ENCODE measurements at places on chromosomes 4 and X. TPM values are rescaled to one million over a fixed set of nuclear protein-coding genes. Genes with fewer than 3 reads are reported as not detected.

DNA sequence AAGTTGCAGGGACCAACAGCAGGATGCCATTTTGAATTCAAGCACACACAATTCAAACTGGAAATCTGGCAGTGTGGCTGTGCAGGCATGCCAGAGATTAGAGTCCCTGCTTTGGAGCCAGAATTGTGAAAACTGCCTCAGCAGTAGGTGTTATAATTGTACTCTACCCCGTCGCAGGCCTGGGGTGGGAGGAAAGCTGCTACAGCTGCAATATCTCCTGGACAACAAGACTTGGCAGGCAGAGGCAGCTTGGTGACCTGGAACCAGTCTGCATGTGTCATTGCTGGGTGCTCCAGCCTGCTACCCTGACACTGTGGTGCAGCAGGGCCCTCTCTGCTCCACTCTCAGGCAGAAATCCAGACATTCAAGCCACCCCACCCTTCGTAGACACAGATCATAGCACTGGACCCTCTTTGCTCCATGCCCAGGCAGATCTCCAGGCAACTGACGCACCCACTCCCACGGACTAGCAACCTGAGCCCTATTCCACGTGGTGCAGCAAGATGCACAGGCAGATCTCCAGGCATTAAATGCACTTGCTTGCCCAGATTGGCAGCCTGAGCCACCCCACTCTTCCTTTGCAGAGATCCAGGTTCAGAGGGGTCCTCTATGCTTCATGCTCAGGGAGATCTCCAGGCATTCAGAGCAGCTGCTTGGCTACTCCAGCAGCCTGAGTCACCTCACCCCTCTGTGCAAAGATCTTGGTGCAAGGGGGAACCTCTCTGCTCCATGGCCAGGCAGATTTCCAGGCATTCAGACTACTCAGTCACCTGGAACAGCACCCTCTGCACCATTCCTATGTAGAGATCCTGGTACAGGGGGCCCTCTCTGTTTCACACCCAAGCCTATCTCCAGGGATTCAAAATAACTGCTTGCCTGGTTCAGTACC lies 140.5 kb downstream of the LRBA start:
- no peak for DNase-seq

DNA sequence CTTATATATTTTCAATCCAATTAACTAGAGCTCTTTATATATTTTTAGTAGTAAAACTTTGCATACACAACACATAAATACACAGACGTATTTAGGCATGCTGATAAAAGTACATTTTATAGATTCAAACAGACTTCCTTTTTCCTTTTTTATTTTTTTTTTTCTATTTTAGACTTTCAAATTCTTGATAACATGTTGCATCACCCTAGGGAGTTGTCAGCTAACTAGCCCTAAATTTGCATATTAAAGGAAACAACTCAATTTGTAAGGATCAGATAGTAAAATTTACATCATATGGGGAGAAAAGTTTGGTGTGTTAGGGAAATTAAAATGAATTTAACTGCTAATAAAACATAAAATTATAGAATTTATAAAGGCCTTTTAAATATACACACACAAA lies 47.4 kb upstream of the APOOL start:
- DNase-seq = no peak

Gene USP17L12
- not detected for total RNA-seq

GRCh38 chr4:103076747-103077347 lies at the start of gene SLC9B2:
SLC9B2 (minus strand) TSS chr4:103076761; CDS start chr4:103067550, 9,211 bp downstream.
- no peak for DNase-seq

Gene HSFX4
- total RNA-seq = not detected

Gene BGN
- 24.9 TPM for total RNA-seq

- no peak for DNase-seq
These were observed 97.9 kb upstream of the ADAMTS3 start for GRCh38 chr4:72666910-72667309.

GRCh38 chrX:34917146-34917545 lies 25.4 kb upstream of the FAM47B start:
- no peak for DNase-seq

DNA sequence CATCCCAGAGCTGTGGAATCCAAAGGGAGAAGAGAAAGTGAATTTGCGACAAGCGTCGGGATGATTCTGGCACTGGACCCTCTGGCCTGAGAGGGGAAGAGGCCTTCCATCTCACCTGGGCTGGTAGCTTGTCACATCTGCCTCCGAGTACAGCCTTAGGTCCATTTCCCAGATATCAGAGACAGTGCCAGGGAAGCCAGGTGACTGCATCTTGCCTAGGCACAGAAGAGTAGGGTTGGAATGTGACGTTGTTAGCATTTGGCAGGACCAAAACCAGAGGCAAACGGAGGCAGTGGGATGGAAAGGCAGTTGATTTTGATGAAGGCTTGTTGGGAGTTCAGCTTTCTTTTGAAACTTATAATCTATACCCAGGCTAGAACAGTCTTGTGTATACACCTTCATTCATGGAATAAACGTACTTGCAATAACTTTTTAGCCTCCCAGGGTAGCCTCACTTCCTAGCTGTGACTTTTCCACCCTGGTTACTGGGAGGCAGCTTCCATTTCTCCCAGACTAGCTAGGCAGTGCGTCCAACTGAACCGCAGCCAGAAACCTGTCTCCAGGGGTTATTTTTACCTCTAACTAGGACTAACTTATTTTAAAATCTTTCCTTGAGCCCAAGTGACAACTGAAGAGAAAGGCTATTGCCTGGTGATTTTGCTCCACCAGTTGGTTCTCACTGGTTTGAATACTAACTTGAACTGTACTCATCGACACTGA lies 5.9 kb downstream of the SOD3 start:
- DNase-seq = peak; percentile 47

- DNase-seq = no peak
These were observed 143.1 kb downstream of the RBM47 start for GRCh38 chr4:40486534-40486933.

Gene PPP2R2C
- total RNA-seq = 42.5 TPM

DNA sequence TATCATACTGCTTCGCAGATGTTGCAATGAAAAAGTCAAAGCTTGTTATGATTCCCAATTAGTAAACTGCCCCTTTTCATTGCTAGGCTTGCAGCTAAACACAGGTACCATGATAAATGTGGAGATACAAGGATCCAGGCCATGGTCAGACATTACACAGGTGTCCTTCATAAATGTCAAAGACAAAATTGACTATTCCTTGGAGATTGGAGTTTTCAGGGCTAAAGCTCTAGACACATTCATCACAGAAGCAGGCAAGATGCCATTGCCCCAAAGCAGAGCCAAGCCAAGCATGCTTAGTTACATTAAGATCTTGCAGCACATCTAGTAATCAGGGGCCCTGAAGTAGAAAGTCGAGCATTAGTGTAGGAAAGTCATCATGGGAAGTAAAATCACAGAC lies 111.3 kb upstream of the INTU start:
- no peak for DNase-seq

GRCh38 chr4:147616849-147617172 lies 386 bp upstream of the TMEM184C start:
- no peak for DNase-seq

DNA sequence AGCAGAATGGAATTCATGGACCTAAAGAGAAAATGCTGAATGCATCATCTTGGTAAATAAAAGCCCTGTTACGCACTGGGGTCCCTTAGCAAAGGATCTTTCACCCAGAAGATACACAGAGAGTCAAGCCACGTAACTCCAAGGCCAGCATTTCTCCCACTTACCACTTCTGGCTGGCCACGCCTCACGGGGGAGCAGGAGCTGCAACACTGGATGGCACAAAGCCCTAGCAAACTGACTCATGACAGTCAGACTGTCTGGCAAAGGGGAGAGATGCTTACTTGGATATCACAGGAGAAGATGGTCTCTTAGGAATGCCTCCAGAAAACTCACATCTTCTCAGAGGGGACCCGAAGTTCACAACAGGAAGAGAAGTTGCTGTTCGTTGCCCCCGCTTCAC lies 51.4 kb upstream of the BCLAF3 start:
- no peak for DNase-seq

Gene PRRG3
- 1.1 TPM for total RNA-seq

GRCh38 chr4:144901141-144901540 lies 196.9 kb downstream of the ANAPC10 start:
- DNase-seq = no peak

Gene CNGA1
- 1.7 TPM for total RNA-seq

DNA sequence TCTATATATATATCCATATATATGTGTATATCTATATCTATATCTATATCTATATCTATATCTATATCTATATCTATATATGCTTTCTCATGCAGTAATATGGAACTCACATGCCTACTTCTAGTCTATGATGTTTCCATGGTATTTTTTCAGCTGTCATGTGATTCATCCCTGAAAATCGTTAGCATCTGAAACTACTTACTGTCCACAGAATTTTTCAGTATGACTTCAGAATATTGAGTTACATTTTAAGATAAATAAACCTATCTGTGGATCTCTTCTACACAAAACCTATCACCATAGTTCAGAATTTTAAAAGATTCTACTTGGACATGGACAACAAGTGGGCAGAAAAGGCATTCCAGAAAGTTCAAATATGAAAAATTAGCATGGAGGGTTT lies 855.1 kb upstream of the INTU start:
- DNase-seq = no peak

DNA sequence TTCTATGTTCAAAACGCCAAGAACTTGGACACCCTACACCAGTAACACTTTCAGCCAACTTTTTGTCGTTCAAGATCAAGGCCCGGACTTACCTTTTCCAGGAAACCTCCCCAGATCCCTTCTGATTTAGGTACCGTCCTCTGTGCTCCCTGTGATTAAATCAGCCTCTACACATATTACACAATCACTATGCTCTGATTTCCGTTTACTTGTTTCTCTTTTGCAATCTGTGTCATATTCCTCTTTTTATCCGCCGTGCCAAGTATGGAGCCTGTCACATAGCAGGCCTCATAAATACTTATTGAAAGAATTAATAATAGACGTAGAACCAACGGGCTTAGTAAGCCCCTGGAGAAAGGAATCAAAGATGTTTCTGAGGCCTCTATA lies 722 bp upstream of the TMEM33 start:
- no peak for DNase-seq

Gene KDR
- 12.4 TPM for total RNA-seq

- DNase-seq = no peak
These were observed 201.8 kb upstream of the LEF1 start for GRCh38 chr4:108370291-108371141.

Gene UGT2B11
- 1.9 TPM for total RNA-seq

GRCh38 chr4:62260254-62260653 lies 1060.1 kb downstream of the ADGRL3 start:
- no peak for DNase-seq

GRCh38 chrX:129523079-129523911 lies at the start of gene SMARCA1:
SMARCA1 (minus strand) TSS chrX:129523490; CDS start chrX:129523370, 120 bp downstream.
- peak; percentile 66 for DNase-seq

DNA sequence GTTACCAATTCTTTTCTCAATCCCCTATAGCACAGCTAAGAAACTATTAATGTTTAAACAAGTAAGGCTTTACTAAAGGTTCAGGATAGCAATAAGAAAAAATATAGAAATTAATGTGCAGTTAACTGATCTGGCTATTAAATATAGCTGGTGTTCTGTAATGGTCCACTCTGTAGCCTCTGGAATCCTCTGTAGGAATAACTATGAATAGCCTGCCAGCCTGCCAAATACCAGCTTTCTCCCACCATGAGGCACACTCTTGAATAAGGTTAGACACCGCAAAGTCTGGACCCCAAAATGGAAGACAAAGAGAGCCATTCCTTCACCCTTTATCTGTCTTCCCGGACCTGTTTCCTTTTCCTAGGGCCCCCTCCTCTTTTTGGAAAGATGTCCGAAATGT lies 30.6 kb downstream of the CEP44 start:
- DNase-seq = no peak

All from suprapubic skin (tissue), 4 donors.